ENCODE measurements at places on chromosomes 13 and 19.

GRCh38 chr13:97327506-97328221 lies 105.5 kb downstream of the MBNL2 start:
- no peak for DNase-seq

DNA sequence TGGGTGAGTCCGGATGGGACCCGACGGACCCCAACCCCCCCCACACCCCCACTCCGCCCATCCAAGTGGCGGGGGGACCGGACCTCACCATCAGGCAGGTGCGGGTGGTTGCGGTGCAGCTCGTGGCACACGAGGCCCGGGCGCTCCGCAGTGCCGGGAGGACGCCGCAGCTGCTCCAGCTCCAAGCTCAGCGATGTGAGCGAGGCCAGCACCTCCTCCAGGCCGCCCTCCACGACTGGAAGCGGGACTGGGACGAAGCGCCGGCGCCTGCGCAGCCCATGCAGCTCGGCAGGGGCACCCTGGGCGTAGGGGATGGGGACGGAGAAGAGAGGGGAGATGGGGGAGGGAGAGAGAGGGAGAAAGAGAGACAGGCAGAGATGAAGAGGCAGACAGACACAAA lies 30.1 kb upstream of the OLFM2 start:
- no peak for DNase-seq

- DNase-seq = no peak
Measured at GRCh38 chr13:27663947-27664346, 42.3 kb downstream of the POLR1D start.

GRCh38 chr19:29266001-29266400 lies 53.0 kb upstream of the UQCRFS1 start:
- no peak for DNase-seq

DNA sequence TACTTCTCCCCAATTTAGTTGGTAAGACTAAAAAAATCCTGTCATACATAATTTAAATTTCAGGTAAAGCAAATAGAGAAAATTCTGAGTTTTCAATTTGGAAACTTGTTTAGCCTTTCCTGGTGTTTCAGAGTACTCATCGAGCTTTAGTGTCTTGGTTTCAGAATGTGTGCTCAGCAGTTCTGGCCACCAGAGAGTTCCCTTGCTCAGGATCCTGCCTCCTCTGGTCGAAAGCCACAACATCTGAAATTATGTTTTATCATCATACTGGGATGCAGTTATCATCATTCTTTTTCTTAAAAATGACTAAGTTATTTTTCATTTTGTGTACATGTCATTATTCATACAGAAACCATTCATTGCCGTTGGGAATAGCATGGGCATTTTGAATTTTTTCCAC lies 263.2 kb upstream of the SPRY2 start:
- DNase-seq = no peak

GRCh38 chr13:42859760-42860159 lies 78.4 kb downstream of the FAM216B start:
- DNase-seq = no peak

DNA sequence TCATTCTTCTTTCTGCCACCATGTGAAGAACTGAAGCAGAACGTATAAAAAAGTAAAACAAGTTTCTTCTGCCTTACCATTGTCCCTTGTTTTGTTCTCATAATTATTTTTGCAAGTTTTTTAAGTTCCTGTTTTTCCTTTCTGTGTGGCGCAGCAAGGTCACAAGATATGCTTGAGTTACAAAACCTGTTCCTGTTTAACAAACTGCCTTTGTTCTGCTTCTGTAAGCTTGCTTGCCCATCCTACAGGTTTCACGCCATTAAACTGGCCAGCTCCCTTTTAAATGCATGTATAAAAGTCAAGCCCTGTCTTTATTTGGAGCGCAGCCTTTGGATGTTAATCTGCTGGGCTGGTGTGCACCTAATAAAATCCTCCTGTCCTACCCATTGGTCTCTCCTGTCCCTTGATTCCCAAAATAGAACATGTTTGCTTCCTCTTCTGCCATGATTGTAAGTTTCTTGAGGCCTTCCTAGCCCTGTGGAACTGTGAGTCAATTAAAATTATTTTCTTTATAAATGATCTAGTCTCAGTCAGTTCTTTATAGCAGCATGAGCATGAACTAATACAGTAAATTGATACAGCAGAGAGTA lies 1115.4 kb downstream of the SLITRK1 start:
- DNase-seq = no peak

GRCh38 chr19:9354651-9355050 lies 8.2 kb upstream of the ZNF177 start:
- DNase-seq = no peak

- DNase-seq = no peak
Measured at GRCh38 chr13:112450904-112451240, 74.7 kb downstream of the SPACA7 start.

- DNase-seq = no peak
Measured at GRCh38 chr19:10270180-10270615, 722 bp upstream of the ICAM1 start.

DNA sequence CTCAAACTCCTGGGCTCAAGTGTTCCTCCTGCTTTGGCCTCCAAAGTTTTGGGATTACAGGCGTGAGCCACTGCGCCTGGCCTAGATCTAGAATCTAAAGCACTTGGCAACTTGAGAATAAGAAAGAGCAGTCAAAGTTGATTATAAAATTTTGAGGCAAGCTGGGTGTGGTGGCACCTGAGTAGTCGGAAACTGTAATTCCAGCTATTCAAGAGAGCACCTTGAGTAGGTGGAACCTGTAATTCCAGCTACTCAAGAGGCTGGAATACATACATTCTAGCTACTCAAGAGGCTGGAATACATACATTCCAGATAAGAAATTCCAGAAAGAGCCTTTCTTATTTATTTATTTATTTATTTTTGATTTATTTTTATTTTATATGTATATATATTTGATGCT lies 8.3 kb upstream of the NAA16 start:
- no peak for DNase-seq

DNA sequence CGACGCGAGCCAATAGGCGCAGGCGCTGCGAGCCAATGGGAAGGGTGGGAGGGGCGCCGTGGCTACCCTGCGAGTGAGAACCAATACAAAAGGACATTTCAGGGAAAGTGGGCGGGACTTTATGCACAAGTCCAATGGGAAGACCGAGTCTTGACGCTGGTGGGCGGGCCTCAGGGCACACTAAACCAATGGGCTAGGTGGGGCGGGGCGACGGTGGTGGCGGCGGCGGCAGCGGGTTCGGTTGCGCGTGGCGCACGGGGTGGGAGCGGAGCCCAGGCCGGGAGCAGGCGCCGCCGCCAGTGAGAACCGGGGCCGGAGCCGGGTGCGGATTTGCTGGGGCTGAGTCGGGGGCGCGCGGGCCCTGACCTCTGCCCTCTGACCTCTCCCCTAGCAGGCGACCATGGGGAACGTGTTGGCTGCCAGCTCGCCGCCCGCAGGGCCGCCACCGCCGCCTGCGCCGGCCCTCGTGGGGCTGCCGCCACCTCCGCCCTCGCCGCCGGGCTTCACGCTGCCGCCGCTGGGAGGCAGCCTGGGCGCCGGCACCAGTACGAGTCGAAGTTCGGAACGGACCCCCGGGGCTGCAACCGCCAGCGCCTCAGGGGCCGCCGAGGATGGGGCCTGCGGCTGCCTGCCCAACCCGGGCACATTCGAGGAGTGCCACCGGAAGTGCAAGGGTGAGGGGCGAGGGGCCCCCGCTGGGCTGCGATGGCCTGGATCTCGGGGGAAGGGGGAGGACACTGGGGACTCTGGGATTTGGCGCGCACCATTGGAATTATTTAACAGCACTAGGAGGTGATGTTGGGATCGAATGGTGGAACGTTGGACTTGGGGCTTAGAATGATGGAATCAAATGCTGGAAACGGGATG lies at the start of gene TOMM40:
TOMM40 (plus strand) TSS at position 239 of the 867 bp plus-strand sequence; CDS start at position 401, 162 bp downstream.
- peak; percentile 100 for DNase-seq

- DNase-seq = no peak
Measured at GRCh38 chr19:49616532-49616931, 23.4 kb downstream of the RRAS start.

DNA sequence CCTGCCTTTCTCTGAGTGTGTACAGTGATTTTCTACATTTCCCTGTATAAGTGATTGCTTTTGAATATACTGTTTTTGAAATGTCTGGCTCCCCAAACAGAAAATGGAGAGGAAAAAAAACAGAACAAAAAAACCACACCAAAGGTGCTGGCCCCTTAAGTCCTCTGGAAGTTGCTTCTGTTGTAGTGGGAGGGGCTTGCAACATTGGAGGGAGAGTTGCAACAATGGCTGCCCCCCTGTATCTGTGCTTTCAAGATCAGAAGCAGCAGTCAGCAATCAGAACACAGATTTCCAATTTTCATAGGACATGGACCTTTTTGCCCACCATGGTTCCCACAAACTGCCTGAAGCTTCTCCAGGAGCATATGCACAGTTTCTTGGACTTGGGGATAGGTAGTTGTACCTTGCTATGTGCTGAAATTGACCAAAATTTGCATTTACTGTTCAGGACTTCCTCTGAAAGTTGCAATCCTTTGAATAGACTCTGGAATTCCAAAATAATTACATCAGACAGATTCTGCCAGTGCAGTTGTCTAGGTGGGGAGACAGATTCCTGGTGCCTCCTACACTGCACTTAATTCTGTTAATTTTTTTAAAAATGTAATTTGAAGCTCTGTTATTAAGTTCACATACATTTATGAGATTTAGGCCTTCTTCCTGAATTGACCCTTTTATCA lies 13.8 kb downstream of the BIVM start:
- DNase-seq = no peak

- no peak for DNase-seq
Measured at GRCh38 chr19:43688059-43688701, 18.2 kb upstream of the PLAUR start.

DNA sequence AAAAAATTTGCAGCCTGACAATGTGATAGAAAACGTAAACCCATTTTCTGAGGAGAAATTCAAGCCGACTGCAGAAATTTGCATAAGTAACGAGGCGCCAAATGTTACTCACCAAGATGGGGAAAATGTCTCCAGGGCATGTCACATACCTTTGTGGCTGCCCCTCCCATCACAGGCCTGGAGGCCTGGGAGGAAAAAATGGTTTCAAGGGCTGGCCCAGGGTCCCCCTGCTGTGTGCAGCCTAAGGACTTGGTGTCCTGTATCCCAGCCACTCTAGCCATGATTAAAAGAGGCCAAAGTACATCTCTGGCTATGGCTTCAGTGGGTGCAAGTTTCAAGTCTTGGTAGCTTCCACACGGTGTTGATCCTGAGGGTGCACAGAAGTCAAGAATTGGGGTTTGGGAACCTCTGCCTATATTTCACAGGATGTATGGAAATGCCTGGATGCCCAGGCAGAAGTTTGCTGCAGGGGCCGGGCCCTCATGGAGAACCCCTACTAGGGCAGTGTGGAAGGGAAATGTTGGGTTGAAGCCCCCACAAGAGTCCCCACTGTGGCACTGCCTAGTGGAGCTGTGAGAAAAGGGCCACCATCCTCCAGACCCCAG lies 1842.3 kb downstream of the PCDH9 start:
- no peak for DNase-seq

Data from T follicular helper cell (primary cell).